ENCODE measurements at places on chromosomes 3 and 15.

- no peak for DNase-seq
Observed at GRCh38 chr3:13112521-13113345, 39.5 kb upstream of the IQSEC1 start.

- DNase-seq = no peak
Observed at GRCh38 chr15:91133511-91133910, 33.5 kb downstream of the SV2B start.

GRCh38 chr3:12352755-12353154 lies 63.9 kb downstream of the PPARG start:
- DNase-seq = no peak

- peak; percentile 50 for DNase-seq
Observed at GRCh38 chr3:53114011-53114400, 16.2 kb downstream of the RFT1 start.

DNA sequence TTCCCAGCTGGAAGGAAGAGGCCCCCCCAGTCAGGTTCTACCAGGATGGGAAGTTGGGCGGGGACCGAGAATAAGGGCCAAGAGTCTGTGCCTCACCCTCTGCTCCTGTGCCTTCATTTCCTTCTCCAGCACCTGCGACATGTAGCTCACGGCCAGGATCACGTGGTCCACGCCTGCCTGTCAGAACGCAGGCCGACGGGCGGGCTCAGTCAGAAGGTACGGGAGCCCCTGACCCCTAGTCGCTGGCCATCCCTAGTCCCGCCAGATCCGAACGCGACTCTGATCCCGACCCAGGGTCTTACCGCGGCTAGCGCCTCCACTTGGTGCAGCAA lies 489 bp downstream of the GMPPB start:
- no peak for DNase-seq

DNA sequence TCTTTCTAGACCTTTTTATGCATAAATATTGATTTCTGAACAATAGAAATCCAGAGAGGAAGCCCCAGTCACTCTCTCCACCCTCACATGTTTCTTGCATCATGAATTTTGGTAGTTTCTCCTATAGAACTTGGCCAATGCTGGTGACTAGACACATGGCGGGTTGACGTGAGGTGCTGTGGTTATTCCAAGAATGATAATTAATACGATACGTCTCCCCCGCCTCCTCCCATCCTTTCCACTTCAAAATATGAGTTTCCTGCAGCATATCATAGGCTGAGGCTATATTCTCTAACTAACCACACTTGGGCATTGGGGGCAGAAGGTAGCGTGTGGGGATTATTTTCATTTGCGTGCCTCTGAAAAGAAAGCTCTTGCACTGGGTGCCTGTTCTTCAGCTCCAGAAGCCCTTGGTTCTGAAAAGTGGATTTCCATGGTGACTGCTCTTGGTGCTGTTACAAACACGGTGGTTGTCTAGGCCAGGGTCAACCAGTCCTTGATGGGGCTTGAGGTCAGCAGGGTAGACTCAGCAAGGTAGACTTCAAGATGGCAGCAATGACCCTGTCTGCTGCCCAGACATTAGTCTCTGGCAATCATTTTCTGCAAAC lies 5.3 kb downstream of the TNFSF10 start:
- peak; percentile 85 for DNase-seq

GRCh38 chr3:132228923-132229322 lies 88.3 kb upstream of the ACP3 start:
- DNase-seq = no peak

- no peak for DNase-seq
Observed at GRCh38 chr3:188530226-188530625, 376.3 kb downstream of the LPP start.

DNA sequence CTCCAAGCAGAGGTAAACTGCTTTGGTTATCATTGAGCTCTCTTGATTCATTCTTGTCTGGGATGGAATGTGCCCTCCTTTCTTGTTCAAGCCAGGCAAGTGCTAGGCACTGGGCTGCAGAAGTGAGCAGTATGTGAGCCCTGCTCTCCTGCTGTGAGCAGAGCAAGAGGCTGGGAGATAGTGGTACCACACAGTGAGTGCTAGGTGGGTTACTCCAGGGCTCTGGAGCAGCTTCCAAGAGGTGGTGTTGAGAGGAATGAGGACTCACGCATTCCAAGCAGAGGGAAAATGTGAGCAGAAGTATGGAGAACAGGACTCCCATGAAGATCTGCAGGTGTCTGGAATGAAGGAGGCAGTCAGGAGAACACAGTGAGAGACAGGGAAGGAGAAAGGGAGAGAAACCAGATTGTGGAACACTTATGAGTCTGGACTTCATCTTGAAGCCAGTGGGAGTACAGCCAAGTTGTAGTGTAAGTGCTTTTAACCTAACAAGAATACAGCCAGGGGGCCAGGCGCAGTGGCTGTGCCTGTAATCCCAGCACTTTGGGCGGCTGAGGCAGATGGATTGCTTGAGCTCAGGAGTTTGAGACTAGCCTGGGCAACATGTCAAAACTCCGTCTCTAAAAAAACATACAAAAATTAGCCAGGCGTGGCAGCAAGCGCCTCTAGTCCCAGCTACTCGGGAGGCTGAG lies 199.9 kb upstream of the CTDSPL start:
- DNase-seq = no peak

GRCh38 chr15:34616613-34617012 lies 33.2 kb upstream of the GOLGA8B start:
- no peak for DNase-seq

DNA sequence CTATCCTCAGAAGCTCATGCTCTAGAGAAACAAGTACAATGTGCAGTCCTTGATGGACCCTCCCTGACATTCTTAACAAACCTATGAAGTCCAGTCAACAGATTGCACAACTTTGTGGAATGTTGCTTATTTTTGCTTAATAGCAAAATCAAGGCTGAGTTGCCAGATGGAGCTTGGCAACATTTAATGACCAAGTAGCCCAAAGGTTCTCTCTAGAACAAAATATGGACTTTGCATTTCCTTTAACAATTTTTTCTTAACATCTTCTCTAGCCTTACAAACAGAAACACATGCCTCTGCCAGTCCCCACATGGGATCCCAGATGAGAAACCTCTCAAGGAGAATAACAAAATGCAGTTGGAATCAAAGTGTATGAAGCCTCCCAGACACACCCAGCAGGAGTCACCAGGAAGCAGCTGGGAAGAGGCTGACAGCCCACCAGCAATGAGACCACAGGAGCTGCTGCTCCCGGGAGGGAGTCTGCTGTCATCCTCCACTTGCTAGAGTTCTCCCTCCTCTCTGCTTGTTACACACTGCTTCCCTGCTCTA lies 422.5 kb upstream of the CDIN1 start:
- DNase-seq = no peak

DNA sequence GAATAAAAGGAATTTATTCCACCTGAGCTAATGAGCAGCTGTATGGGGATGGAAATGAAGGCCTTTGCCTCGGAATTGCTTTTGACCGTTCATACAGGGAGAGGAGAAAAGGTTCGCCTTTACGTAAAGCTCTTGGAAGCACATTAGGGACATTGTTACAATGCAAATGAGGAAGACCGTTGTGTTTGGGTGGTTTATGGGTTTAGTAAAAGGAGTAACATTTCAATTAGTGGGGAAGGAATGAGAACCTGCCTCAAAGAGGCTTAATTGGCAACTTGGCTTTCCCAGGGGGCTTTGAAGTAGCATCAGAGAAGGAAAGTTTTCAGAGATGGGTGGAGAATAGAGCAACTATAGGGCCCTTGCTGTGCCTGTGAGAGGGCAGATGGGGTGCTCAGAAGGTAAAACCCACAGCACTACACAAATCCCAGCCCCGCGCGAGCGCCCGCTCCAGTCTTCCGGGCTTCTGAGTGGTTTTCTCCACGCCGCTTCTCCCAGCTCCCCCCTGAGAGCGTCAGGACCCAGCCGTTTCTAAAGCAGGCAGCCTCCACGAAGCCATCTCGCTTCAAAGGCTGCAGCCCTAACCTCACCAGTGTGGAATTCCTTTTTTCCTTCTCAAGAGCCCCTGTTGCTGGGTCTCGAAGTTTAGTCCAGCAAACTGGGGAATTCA lies 192.0 kb upstream of the HES1 start:
- no peak for DNase-seq

DNA sequence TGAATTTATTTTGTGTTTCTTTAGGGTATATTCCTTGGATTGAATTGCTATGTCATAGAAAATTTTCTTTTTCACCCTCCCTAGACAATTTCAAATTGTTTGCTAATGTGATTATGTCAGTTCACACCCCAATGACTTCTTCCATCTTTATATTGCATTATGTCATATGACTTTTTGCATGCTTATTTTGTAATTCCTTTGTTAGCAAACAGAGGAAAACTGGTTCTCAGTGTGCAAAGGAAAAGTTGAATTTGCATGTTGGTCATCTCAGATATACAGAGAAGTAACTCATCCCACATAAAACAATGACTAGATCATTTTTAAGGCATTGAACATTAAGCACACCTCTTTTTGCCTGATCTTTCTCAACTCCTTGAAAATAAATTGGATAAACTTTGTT lies 3.3 kb upstream of the RNF13 start:
- no peak for DNase-seq

DNA sequence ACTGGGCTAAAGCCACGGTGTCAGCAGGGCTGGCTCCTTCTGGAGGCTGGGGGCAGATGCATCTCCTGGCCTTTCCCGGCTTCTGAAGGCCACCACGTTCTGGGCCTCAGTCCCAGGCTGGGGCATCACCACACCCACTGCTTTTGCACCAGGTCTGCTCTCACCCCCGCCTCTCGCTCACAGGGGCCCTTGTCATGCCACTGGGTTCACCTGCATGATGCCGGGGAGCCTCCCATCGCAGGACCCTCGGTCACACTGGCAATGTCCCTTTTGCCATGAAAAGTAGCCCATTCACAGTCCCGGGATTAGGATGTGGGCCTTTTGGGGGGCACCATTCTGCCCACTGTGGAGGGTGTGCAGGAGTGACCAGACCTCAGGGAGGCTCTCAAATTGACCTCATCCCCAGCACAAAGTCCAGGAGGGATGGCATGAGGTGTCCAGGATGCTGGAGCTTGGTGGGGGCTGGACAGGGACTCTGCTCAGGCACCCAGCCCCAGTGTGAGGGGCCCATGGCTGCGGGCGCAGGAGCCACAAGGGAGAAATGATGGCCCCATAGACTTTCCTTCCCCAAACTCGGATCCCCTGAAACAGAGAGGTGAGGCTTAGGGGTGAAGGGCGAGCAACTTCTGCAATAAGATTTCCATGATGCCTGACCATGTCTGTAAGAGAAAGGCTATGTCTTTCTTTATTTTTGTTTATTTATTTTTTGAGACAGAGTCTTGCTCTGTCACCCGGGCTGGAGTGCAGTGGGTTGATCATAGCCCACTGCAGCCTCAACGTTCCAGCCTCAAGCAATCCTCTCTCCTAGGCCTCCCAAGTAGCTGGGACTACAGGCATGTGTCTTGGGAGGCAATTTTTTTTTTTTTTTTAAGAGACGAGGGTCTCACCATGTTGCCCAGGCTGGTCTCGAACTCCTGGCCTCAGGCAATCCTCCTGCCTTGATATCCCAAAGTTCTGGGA lies 189.1 kb downstream of the GOLGA6L6 start:
- no peak for DNase-seq

GRCh38 chr15:100278596-100279380 lies 63.0 kb downstream of the ADAMTS17 start:
- DNase-seq = no peak

- no peak for DNase-seq
Observed at GRCh38 chr3:52422669-52423068, 22.2 kb downstream of the SEMA3G start.

GRCh38 chr3:124461838-124462632 lies 268.2 kb upstream of the UMPS start:
- DNase-seq = no peak

DNA sequence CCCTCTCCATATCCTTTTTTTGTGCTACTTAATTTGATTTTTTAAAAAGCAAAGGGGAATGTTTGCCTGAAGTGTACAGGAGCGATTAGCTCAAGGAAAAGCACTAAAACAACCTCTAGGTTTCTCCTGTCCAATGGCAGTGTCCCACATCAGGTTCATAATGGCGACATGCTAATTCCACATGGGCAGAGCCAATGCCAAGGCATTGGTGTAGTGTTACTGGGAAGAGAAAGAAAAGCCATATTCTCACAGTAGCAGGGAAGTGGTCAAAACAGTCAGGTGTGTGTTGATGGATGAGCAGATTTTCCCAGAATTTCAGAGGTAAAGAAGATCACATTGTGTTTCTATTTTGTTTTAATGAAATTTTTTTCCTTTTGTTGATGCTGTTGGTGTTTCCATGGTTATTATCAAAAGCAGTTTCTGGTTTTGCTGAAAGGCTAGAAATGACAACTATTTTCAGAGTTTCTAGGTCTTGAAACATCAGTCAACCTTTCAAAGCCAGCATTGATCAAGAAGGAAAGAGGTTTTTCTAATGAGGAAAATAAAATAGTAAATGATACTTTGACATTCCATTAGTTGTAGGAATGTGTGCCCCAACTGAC lies 65.2 kb downstream of the FNDC3B start:
- no peak for DNase-seq

GRCh38 chr3:192929755-192930547 lies 12.3 kb upstream of the MB21D2 start:
- DNase-seq = no peak

DNA sequence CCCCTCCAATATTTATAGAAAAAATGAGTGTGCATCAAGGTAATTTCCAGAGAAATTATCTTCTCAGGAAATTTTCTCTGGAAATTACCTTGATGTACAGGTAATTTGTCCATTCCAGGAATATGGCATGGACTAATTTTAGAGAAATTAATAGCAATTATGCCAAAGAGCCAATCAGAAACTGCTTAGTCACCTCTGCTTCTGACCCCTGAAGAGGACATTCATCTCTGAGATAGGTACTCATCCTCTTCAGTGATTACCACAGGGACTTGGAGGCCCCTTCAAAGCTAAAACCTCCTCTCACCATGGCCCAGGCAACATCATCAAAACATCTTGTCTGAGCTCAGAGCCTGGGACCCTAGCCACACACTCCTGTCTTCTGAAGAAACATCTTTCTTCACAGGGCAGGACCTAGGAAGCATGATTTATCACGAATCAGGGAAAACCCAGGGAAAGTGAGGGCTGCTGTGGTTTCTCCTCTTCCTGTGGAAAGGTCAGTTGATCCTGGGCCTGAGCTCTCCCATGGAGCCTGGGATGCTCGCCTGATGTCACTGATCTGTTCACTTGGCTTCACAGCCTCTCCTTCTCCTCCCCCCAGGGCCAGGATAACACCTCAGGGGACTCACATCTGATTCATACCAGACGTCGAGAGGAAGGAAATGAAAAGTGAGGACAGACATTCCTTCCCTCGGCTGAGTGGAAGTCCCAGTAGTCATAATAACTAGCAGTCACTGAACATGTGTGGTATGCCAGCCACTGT lies 210.5 kb downstream of the DTWD1 start:
- no peak for DNase-seq

- no peak for DNase-seq
Observed at GRCh38 chr3:162302983-162303624, 806.5 kb downstream of the OTOL1 start.

GRCh38 chr3:172061724-172062184 lies 22.4 kb downstream of the FNDC3B start:
- DNase-seq = peak; percentile 73

DNA sequence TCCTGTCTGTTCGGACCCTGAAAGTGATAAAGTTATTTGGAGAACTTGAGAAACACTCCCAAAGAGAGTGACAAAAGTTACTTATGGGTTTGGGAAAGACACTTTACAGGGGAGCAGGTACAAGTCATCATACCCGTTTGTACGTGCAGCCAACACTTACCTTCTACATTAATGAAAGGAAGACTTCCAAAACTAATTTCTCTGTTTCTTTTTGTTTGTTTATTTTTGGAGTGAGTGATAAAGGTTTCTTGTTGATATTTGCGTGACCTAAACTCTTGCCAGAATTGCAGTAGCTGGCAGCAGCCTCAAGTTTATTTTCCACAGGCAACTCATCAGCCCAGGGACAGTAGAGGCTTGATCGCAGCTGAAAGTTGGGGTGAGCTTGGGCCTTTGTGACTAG lies 8.4 kb downstream of the ABHD2 start:
- no peak for DNase-seq
